ENCODE measurements at places on chromosomes 3 and 15. TPM values are rescaled to one million over a fixed set of nuclear protein-coding genes. Genes with fewer than 3 reads are reported as not detected.
A peak's percentile ranks its signal among the peaks of the same experiment; 100 is the strongest.

Gene HRG
- not detected for total RNA-seq

Gene FAM107A
- total RNA-seq: not detected

Gene UROC1
- not detected for total RNA-seq

Gene RLBP1
- not detected for total RNA-seq

Gene STAC
- total RNA-seq: not detected

Gene SLC35G2
- 18.5 TPM for total RNA-seq

Gene GRK7
- not detected for total RNA-seq

Gene KLHL40
- not detected for total RNA-seq

Gene ALDH1L1
- not detected for total RNA-seq

Gene RASGRF1
- 0.31 TPM for total RNA-seq

Gene GHSR
- total RNA-seq: not detected

Gene CTXND1
- not detected for total RNA-seq

GRCh38 chr15:85545752-85546151, 165.3 kb downstream of the AKAP13 start:
- no peak for DNase-seq

GRCh38 chr3:69090021-69090420, 5.3 kb downstream of the ARL6IP5 start:
- DNase-seq: peak; percentile 69

DNA sequence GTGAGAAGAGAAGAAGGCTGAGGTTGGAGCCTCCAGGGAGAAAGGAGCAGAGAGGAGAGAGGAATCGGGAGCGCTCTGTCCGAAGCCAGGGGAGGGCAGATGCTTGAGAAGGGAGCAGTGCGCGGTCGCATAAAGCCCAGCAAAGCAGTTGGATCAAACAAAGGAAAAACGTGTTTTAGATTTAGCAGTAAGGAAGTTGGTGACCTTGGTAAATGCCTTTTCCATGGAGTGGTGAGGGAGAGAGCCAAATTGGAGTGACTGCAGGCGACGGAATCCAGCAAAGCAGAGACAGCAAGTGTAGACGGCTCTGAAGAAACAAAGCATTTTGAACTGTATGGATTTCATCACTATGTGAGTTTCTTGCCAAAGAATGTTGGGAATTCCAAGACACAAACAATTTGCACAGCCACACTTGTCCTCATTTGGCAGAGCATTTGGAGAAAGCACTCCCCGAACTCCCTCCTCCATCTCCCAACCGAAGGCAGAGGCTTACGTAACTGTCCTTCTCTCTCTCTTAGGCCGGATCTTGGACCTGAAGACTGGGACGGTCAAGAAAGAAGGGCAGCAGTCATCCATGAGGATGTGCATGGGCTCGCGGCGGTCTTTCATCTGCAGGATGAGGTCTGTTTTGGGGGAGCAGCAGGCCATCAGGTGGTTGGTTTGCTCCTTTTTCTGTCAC, 103.6 kb downstream of the ARNT2 start:
- DNase-seq: peak; percentile 80

- no peak for DNase-seq
Measured at GRCh38 chr15:75591655-75592364, 12.7 kb upstream of the PTPN9 start.

DNA sequence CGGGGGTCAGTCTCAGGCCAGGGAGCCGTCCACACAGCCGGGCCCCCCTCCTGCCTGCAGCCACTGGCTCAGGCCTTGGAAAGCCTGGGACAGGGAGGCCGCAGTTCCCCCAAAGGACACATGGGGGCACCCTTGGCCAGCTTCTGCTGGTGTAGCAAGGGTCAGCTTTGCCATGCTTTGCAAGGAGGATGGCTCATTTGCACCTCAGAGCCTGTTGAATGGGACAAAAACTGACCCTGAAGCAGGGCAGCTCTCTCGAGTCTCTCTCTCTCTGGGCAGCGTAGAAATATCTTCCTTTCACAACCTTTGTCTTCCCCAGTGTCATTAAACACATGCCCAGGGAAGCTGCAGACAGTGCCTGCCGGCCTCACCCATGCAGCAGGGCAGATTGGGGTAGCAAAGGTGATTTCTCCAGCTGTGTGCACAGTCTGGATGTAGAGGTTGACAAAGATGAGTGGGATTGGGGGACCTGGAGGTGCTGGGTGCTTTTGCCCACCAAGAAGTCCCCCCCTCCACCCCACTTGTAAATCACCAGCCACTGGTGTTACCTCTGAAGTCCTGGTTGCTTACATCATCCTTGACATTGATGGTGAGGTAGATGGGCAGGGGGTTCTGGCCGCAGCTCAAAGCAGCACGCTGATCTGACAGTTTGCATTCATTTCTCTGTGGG, 17.4 kb upstream of the EHD4 start:
- peak; percentile 56 for DNase-seq

GRCh38 chr3:122301063-122301462, 24.0 kb upstream of the CSTA start:
- DNase-seq: no peak

- no peak for DNase-seq
Measured at GRCh38 chr3:189123595-189124387, 48.0 kb upstream of the TPRG1 start.

- DNase-seq: no peak
Measured at GRCh38 chr3:123752228-123752627, 131.9 kb downstream of the MYLK start.

GRCh38 chr3:139695007-139695406, 17.2 kb upstream of the NMNAT3 start:
- DNase-seq: no peak

- DNase-seq: no peak
Measured at GRCh38 chr3:31482493-31483200, 50.1 kb upstream of the STT3B start.

DNA sequence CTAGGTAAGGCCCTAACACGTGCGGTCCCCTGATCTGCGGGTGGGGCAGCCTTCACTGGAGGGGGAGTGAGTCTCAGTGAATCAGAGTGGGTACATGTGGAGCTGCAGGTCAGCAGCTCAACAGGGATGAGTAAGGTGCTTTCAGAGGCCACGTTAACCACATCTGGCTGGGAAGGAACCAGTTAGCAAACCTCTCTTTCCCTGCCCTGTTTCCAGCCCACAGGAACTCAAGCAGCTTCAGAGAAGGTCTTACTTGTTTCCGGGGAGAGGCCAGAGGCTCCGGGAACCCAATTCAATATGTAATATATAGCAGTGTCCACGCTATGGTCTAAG, 175.3 kb downstream of the XXYLT1 start:
- DNase-seq: no peak

- no peak for DNase-seq
Measured at GRCh38 chr15:68623301-68623892, 44.6 kb downstream of the CORO2B start.

DNA sequence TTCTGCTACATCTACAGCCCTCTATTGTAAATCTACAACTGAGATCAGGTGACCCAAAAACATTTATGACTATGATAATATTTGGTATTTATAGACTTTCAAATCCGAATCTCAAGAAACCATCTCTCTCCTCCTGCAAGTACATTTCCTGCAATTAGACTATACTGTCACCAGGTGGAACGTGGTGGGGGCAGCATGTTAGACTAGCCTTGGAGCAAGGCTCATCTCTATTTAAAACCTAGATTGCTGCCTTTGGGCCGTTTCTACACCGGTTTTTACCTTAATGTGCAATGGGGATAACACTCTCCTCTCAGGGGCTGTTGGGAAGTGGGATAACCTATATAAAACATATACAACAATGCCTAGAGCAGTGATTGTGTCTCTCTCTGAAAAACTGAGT, 3.8 kb upstream of the KATNBL1 start:
- no peak for DNase-seq

DNA sequence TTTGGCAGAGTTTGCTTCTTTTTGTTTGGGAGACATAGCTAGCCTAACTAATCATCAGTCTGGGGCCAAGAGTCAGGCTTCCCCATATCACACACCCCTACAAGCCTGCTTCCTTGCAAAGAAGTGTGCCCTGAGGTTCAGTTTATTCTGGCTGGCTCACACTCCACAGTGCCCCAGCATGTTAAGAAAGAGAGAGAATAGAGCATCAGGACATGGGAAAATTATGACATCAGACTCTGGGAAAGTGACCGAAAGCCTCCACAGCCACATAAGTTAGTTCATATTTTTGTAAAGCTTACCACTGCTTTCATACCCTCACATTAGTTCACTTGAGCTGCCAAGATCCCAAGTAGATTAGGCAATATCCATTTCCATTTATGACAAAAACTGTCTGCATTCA, 63.0 kb upstream of the CFAP161 start:
- peak; percentile 45 for DNase-seq

- no peak for DNase-seq
Measured at GRCh38 chr3:48897460-48898376, 964 bp downstream of the SLC25A20 start.

GRCh38 chr3:100634493-100635272, 25.3 kb downstream of the ADGRG7 start:
- peak; percentile 43 for DNase-seq

DNA sequence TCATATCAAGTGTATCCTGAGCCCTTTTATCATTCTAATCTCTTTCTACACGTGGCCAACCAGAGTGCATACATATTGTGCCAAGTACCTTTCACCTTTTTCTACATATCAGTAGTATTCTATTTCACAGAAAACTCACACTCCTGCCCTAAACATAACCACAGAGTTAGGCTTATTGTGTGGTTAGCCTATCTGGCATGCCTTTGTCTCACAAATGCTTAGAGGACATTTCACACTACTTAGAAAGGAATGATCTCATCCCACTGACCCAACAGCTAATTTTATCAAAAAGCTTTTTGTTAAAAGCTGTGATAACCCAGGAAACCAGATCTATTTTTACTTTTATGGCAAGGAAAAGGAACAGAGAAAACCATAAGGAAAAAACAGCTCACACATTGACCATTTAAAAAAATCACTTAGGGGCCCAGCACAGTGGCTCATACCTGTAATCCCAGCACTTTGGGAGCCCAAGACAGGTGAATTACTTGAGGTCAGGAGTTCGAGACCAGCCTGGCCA, 17.8 kb upstream of the MAP4 start:
- peak; percentile 80 for DNase-seq

DNA sequence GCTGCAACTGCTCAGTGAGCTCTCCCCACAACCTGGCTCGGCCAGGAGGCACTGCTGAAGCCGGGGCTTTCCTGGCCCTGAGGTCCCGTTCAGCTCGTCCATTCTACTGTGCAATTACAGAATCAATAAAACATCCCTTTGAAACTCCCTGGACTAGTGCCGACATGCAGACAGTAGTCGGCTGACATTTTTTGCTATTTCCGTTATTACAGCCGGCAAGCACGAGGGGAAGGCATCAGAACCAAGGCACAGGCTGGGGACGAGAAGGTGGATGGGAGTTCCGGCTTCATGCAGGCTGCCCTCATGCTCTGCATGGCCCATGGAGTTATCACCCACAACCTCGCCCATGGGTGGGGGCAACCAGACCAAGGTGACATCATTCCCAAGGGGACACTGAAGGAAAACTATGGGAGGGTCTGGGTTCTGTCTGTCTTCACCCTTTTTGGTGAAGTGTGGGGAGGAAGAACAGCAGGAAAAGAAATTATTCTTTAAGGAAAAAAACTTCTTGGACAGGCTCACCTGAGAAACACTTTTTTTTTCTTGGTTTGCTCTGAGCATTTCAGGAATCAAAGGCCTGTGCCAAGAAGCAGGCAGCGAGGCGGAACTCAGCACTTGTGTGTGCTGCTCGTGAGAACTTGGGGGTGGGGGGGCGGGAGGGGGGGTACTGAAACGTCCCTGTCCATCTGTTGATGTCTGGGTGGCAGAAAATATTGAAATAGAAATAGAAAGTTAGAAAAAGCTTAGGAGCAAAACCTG, 154.5 kb downstream of the FOXP1 start:
- DNase-seq: no peak

- no peak for DNase-seq
Measured at GRCh38 chr3:86594838-86595237, 396.1 kb downstream of the VGLL3 start.

DNA sequence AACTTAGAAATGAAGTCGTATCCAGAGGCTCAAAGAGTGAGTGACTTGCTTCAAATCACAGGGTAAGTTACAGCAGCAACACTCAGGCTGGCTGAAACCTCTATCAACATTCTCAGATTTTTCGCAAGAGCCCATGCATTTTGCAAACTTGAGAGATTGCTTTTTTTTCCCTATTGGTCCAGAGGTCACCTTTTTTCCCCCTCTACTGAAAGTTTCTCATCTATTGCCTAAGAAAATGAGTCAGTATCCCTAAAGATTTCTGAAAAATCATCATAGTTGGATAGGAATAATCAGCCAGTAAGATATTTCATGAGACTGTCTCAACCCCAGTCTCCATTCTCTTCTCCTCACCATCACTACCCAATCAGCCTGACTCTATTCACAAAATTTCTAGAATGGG, 410.6 kb downstream of the FOXP1 start:
- DNase-seq: peak; percentile 11

GRCh38 chr15:94804613-94805012, 573.3 kb downstream of the MCTP2 start:
- no peak for DNase-seq

- DNase-seq: peak; percentile 9
Measured at GRCh38 chr3:11328196-11328945, 56.2 kb downstream of the ATG7 start.

GRCh38 chr15:41387646-41388045, 14.7 kb downstream of the NDUFAF1 start:
- DNase-seq: no peak

DNA sequence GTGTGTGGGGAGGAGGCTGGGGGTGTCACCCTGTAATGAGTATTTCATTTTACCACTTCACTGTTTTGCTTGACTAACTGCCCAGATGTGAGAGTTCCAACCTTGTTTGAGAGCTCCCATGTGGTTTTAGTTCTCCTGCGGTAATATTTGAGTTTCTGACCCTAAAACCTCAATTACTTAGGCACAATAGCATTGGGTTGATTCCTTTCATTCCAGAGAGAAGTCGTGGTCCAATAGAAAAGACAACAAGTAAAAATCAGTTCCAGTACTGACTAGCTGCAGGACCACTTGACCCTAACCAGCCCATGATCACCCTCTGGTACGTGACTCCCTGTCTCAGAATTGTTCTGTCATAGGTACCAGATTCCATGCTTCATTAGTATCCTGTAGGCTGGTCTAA, 630.4 kb downstream of the CADM2 start:
- no peak for DNase-seq

- no peak for DNase-seq
Measured at GRCh38 chr3:110391042-110391441, 680.6 kb upstream of the NECTIN3 start.

DNA sequence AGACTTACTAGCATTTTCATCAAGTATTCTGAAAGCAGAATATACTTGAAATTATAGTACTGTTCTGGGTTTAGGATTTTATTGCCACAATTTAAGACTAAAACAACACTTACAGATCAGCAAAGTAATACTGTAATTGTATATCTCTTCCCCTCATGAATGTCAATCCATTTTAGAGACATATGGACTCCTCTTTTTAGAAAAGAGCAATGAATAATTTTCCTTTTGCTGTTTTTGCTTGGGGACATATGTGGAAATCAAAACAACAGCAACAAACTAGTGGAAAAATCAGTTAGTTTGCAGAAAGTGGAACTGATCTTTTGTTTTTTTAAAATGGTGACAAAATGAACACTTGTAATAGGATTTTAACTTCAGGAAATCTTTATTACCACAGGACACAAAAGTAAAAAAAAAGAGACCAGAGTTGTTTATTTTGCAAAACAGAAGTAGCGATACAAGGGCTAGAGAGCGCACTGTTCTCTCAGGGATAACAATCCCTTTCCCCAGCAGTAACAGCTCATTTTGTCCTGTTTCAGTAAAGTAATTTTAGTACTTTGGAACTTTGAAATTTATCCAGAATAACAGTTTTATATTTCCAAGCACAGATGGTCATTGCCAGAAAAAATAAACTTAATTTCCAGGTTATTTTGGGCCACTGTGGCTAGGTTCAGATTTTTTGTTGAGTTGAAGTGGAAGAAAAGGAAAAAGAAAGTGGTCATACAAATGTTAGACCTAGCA, 17.1 kb downstream of the LEKR1 start:
- no peak for DNase-seq

GRCh38 chr3:118171236-118171852, 863.3 kb downstream of the IGSF11 start:
- DNase-seq: no peak

Measured in HFFc6 (cell line).